ENCODE measurements at places on chromosomes 16 and 17.
A peak's percentile ranks its signal among the peaks of the same experiment; 100 is the strongest.

DNA sequence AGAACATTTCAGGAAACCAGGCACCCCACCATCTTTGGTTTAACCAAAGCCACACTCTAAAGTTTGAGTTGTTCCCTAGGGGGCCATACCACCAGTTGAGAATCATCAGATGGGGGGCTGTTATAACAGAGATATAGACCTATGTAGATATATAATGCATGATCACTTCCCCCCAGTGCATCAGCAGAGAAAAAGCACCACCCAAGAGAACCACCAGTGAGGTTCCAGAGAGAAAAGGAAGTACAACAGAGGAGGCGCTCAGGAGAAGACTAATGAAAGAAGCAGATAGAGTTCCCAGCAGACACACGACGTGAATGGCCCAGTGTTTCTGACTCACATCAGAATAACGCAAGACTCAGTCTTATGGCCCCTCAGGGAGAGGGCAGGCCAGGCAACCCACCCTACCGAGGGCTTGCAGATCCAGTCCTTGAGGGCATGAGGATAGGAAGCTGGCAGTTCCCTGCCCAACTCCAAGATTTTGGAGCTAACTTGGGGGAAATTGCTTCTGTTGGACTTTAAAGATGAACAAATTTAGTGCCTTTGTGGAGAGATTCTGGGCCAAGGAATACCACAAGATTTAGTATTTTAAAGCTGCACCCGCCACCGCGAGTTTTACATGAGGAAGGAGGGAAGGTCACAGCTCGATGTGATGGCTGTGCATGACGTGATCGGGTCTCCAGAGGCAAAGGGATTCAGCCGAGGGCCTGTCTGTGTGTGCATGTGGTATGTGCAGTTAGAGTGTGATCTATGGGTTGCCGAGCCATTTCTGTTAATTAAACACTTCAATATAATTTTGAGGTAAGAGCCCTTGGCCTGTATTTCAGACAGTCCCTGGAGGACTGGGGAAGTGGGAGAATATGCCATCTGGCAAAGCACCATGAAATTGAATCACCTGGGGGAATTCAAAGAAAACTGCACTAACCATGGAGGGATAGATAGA is 53.1 kb downstream of the AIPL1 start:
- no peak for DNase-seq

GRCh38 chr17:40561871-40562611 is 3.2 kb downstream of the CCR7 start:
- DNase-seq, result no peak

- no peak for DNase-seq
Observed at GRCh38 chr16:27414788-27415431, 12.9 kb downstream of the IL21R start.

GRCh38 chr16:21614896-21615295 is 15.5 kb downstream of the METTL9 start:
- DNase-seq, result no peak

DNA sequence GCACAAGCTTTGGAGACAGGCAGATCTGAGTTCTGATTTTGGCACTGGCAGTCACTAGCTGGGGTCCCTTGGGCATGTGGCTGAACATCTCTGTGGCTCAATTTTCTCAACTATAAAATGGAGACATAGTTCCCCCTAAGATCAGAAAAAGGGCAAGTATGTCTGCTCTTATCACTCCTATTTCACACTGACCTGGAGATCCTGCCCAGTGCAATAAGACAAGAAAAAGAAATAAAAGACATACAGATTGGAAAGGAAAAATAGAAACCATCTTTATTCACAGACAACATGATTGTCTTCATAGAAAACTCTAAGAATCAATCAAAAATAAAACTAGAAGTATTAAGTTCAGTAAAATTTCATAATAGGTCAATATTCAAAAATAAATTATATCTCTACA is 56.0 kb upstream of the LHX1 start:
- DNase-seq, result no peak

GRCh38 chr17:83024218-83024971 is 55.0 kb upstream of the METRNL start:
- DNase-seq, result no peak

DNA sequence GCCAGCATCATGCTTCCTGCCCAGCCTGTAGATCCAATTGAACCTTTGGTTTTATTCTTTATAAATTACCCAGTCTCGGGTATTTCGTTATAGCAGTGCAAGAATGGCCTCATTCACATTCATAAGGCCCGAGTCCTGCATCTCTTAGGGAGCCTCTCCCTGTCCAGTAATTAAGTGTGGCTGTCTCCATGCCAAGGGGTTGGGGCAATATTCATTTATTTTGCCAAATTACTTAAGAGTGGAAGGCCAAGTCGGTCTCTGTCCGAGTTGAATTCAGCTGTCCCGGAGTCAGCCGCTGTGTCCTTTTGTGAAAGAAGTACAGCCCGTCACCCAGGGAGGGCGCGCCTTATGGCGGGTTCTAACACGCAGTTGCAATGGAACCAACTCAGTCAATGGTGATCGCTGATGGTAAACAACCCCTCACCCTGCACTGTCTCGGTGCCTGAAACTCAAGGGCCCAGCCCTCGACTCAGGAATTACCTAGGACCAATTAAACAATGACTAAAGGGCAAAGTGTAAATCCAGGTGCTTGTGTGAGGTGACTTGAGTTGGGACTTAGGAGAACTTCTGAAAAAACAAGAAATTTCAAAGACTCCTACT is 22.2 kb downstream of the KIAA0513 start:
- DNase-seq, result no peak

- DNase-seq, result no peak
Observed at GRCh38 chr17:4588898-4589625, 4.7 kb downstream of the SMTNL2 start.

GRCh38 chr17:17156511-17156910 is 49.6 kb downstream of the PLD6 start:
- DNase-seq, result no peak

- no peak for DNase-seq
Observed at GRCh38 chr16:27642756-27643155, 92.8 kb downstream of the KATNIP start.

- no peak for DNase-seq
Observed at GRCh38 chr17:12866244-12866643, 76.9 kb downstream of the ARHGAP44 start.

- no peak for DNase-seq
Observed at GRCh38 chr17:9842057-9842758, 16.5 kb downstream of the GLP2R start.

GRCh38 chr17:81022344-81022676 is 12.6 kb upstream of the BAIAP2 start:
- no peak for DNase-seq

- DNase-seq, result no peak
Observed at GRCh38 chr17:4019275-4019674, 55.0 kb upstream of the ATP2A3 start.

DNA sequence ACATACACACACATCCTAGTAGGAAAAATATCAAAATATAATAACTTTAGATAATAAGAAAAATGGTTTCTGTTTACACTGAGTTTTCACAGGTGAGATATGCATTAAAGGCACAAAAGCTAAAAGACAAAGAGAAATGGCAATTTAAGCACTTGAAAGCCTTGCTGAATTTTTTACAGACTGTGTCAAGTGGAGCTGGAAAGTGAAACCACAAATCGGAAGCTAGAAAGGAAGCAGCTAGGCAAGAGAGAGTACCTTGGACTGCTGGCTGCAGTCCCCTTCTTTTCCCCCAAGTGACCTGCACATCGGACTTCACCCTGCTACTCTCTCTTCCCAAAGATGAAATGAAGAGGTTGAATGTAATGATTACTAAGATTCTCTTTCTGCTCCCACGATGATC is 135.1 kb downstream of the CDH13 start:
- DNase-seq, result no peak

DNA sequence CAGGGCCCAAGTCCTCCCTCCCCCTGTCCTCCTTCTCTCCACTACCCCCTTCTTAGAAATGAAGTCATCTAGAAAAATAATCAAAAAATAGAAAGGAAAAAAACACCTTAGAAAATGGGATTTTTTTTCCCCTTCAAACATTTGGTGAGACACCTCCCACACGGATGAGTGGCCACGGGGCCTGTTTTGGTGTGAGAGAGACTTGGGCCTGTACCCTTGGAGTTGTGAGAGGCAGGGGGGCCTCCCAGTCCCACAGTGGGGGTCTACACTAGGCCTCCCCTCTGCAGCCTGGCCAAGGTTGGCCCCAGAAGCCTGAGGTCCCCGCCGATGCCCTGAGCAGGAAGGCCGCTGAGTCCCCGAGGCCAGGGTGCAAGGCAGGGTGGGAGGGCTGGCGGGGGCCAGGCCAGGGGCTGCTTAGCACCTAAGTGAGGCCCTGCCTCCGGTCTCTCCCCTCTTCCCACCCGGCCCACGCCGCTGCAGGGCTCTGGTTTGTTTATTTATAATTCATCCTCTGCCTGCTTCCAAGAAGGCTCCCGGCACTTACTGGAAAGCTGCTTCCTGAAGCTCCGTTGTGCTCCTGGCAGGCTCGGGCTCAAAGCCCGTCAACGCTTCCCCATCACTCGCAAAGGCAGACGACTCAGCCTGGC is 26.4 kb downstream of the NPTX1 start:
- DNase-seq, result no peak

DNA sequence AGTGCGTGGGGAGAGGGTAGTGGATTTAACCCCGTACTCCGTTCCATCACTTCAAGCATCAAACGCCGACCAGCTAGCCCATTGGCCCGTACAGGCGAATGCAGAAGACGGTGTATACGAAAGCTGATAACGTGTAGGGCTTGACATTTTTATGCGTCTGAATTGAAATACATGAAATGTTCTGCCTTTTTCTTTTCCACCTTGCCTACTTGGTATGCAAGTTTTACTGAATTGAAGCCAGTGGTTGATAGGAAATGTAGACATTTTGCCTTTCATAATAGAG is 834 bp upstream of the STAT3 start:
- DNase-seq, result no peak

GRCh38 chr16:3974751-3975150 is 94.2 kb upstream of the CREBBP start:
- DNase-seq, result no peak

GRCh38 chr16:68445458-68445857 is 2.9 kb downstream of the SMPD3 start:
- no peak for DNase-seq

- DNase-seq, result no peak
Observed at GRCh38 chr16:78134944-78135619, 35.6 kb downstream of the WWOX start.

- DNase-seq, result no peak
Observed at GRCh38 chr17:33732116-33732515, 439.0 kb upstream of the ASIC2 start.

DNA sequence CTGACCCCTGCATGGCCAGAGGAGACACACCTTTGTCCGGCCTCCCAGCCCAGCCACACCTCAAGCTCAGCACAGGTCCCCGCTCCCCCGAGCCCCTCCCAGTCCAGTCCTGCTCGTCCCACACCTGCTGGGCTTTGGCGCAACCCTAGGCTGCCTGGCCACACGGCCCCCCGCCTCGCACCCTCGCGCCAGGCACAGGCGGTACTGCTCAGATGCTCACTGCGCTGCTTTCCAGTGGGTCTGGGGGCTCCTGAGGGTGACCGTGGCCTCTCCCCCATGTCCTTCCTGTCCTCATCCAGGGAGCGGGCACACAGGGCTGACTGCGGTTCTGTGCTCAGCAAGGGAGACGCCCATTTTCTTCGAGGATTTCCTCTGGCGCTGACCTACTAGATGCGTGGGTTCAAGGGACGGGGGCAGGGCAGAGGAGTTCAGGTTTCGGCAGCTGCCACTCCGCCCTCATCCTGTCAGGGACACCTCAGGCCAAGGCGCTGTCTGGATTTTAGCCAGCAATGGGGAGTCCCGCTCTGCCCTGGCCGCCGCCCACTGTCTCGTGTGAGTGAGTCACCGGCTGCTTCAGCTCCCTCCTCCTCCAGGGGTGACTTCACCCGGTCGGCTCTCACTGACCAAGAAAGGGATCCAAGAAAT is 118.0 kb upstream of the ZNF469 start:
- peak; percentile 10 for DNase-seq

DNA sequence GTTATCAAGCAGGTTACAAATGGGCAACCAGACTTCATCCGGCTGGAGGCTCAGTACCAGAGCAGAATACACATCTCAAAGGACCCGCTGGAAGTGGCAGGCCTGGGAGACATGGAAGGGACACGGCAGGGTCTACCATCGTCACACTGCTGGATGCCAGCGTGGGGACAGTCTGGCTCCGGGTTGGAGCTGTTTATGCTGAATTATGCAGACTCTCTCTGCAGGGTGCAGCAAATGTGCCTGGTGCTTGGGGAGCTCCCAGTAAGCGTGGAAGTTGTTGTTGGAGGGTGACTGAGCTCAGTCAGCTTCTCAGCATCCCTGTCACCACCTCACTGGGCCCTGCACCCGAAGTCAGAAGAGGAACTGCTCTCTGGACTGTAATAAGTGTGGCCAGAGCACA is 12.2 kb downstream of the WSCD1 start:
- DNase-seq, result no peak

GRCh38 chr17:4411201-4411600 is 22.5 kb upstream of the SPNS3 start:
- DNase-seq, result no peak

DNA sequence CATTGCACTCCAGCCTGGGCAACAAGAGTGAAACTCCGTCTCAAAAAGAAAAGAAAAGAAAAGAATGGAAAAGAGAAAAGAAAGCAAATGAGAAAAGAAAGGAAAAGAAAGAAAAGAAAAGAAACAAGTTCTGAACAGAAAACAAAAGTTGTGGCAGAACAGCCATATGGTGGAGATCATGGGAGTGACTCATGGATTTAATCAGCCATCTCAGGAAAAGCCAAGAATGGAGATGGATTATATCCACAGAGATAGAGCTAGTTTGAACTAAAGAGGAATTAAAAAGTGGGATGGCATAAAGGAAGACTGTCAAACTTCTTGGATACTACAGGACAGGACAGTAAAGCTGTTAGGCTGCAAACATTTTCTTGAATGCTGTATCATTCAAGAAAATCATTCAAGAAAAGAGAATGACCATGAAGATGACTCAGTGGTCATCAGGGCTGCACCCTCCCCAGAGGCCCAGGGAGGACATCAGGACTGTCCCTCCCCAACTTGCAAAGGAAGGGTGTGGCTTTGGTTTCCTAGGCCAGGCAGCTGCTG is 120.6 kb downstream of the USP22 start:
- DNase-seq, result no peak

GRCh38 chr17:68456339-68457167 is 743 bp downstream of the WIPI1 start:
- no peak for DNase-seq

DNA sequence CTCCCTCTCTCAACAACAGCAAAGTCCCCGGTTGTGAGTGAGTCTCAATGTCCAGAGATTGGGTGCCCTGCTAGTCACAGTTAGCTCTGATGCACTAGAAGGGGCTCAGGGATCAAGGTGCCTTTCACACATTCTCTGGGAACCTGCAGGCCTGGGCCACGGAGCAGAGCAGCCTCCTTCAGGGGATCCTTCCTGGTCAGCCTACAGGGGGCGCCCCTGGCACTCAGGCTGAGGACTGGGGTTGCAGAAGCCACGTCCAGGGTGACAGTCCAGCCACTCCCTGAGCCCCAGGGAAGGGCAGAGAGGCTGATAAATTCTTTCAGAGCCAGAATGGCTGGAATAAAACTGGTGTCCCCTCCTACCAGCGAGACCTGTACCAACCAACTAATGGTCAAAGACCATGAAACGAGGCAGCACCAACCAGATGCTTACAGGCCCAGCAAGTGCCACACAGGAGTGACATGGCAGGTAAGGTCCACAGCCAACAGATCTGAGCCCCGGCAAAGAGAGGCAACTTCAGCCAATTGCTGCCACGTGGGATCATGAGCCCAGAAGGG is 43.5 kb downstream of the ST3GAL2 start:
- DNase-seq, result peak; percentile 40
